ENCODE measurements at places on chromosomes 5 and 9.

DNA sequence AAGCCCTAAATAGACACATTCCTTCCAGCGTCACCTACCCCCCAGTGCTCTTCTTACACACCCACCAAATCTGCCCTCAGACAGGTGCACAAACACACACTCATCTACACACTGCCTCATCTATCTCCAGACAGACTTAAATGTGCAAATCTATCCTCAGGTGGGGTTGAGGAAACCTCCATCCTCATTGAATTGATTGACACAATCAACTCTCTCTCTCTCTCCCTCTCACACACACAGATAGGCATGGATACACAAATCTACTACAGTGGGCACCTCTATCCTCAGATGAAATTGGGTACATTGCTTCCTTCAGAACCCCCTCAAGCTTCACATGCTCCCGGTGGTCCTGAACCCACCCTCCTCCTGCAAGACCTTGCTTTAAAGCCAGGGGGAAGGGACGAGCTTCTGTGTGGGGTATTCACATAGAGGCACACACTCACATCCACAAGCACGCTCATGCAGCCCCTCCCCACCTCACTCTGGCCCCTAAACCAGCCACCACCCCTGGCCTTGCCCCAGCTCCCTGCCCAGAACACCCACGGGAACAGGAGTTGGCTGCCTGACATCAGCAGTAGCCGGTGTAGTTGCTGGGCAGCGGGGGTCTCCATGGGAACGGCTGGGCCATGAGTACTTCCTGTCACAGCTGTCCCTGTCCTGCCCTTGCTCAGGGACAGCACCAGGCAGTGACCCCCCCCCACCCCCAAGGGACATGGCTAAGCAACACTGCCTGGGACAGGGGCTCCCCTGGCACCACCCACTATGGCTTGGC, 22.8 kb downstream of the PCDH1 start:
- DNase-seq = no peak

GRCh38 chr5:173316339-173317020, 11.7 kb downstream of the STC2 start:
- DNase-seq = no peak

DNA sequence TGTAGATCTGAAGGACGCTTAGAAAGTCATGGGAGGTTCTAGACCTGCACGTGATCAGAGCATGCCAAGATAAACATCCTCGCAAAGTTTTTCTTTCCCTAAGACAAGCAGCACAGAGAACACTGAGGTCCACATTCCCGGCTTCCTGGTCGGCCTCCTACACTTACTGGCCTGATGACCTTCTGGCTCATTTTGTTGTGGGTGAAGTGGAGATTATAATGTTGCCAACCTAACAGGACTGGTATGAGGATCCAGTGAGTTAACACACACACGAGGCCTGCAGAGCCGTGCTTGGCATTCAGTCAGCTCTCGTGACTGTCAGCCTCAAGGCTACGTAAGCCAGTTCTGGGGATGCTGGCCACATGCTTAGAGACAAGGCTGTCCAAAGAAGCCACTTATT, 186.0 kb downstream of the TENT4A start:
- no peak for DNase-seq

DNA sequence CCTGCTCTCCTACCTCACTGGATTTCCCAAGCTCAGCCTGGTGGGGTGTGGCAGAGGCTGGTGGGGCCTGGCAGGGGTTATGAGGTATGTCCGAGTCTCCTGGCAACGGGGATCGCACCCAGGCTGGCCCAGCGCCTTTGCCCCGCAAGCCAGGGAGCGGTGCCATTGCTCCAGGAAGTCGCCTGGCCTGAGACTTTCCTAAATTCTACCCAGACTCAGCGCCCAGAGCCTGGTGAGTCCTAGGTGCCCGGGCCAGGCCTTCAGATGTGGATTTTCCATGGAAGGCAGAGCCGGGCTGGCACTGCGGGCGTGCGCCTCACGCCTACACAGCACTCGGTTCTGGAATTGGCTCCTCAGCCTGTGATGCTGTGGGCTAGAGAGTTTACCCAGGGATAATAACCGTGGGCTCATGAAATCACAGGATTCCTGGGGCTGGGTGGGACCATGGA, 155.4 kb upstream of the COL5A1 start:
- no peak for DNase-seq

- DNase-seq = no peak
Measured at GRCh38 chr9:98790134-98790841, 6.1 kb downstream of the ANKS6 start.

DNA sequence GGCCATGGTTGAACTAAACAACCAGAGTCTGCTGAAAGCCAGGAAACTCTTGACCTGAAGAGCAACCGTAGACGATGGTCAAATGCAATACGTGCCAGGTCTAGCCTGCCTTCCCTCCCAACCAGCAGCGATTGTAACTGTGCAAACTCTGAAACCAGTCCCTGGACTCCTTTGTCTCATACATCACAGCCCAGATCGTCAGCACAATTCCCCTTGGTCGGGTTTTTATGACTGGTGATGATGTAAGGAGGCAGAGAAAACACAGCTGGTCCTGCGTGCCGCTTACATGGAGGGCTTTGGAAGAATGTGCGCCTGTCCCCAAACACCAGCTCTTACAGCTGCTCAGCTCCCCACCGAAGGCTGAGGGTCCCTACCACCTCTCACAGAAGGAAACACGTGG, 24.6 kb downstream of the SMIM23 start:
- DNase-seq = no peak

DNA sequence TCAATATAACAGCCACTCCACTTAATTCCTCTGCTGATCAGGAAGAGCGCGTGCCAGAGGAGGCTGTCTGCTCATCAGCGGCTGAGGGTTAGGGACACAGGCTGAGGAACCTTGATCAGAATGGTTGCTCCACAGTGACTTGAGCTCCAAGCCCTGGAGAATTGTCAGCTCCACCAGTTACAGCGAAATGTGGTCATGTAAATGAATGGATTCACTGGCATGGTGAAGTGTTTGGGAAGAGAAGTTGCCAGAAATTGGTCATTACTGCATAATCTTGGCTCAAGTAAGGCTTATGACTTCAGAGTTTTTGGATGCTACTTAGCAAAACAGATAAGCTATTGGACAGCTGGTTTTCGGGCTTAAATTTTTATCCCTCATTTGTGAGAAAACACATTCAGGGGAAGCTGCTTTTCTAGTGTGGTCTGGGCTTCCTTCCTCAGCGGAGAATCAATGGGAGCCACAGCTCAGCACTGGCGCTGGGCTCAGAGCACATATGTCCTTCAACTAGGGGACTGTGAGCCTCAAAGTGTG, 65.0 kb downstream of the PRRT1B start:
- DNase-seq = no peak

DNA sequence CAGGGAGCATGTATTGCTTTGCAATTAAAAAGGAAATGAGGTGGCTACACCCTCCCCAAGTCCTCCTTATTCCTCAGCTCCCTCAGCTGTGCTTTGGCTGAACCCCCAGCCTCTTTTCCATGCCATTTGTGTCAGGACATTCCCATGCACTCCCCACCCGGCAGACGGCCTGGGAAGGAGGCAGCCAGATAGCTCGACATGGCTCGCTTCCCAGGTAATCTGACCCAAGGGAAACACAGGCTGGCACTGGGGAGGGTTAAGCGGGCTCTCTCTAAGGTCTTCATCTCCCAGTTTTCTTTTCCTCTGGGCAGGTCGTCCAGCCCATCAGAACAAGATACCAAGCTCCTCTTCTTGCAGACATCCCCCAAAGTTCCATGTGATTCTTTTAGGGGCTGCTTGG, 31.2 kb downstream of the BTNL9 start:
- no peak for DNase-seq

- DNase-seq = no peak
Measured at GRCh38 chr5:66406761-66407336, 189.3 kb upstream of the MAST4 start.

GRCh38 chr5:67085616-67086015, 111.0 kb downstream of the CD180 start:
- DNase-seq = no peak

- no peak for DNase-seq
Measured at GRCh38 chr5:130893006-130893405, 272.1 kb downstream of the HINT1 start.

DNA sequence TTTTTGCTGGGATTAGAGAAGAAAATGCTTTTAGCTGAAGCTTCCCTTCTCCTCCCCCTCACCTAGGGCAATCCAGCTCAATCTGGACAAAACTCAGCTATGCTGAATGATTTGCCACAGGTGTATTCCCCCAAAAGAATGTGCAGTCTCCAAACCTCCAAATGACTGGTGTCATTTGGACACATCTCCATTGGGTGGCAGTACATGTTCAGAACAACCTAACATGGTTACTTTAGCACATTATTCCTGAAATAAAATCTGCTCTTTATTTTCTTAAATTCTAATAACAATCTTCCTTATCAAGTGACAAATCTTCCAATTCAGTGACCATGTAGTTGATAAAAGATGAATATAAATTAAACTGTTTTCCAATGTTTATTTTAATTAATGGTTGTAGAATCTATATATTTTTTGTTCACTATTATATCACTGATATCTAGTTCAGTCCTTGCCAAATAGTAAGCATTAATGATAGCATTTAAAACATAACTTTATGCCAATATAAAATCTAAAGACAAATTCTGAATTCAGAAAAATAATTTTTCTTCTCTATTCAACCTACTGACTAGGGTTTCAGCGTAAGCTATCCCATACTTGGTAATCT, 61.3 kb upstream of the MOCS2 start:
- no peak for DNase-seq

GRCh38 chr5:40879163-40879942, 29.9 kb upstream of the C7 start:
- peak; percentile 7 for DNase-seq

DNA sequence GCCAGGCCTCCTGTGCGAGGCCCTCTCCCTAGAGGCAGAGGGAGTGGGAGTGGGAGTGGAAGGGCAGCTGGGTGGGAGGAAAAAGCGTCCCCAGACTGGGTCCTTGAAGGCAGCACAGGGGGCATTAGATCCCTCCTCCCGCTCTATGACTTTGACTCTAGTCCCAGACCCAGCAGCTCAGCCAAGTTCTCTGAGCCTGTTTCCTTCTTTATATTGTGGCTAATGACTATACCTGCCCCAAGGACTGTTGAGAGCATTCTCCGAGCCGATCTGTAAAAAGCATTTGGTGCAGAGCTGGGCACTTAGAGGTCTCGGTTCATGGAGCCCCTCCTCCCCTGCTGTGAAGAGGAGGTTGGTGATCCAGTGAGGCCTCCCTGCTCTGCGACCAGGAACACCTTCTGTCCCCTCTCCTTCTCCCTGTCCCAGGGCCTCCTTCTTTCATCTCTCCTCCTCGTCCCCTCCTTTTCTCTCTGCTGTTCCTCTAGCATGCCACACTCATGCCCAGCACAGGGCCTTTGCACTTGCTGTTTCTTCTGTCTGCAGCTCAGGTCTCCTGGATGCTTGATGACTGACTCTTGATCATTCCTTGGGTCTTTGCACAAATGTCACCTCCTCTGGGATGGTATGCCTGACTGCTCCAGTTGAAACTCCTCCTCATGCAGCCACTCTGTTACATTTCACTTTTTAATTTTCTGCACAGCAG, 23.4 kb upstream of the PSD2 start:
- no peak for DNase-seq

DNA sequence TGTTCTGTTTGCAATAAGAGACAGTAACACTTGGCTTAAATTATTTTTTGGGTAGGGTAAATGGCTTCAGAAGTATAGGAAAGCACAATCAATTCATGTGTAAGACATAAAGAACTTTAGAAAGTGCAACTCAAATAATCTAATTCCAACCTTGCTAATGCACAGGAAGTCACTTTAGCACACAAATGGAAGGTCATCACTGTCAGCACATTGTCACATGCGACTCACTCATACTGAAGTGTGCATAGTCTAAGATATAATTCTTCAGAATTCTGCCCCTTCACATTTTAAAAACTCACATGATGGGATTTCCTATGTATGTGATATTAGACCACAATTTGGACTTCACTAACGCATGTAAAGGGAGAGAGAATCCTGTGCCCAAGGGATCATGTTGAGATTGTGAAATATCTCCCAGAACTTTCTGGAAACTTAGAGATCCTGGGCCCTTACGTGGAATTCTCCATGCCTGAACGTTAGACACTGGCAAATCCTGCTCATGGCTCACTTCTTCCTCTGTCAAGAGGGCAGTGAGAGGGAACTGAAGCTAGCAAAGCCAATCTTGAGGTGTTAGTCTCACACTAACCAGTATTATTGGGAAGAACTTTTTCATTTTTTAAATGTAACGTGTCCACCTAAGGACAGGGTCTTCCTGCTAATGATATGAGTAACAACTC, 403.2 kb upstream of the PTGER4 start:
- no peak for DNase-seq

DNA sequence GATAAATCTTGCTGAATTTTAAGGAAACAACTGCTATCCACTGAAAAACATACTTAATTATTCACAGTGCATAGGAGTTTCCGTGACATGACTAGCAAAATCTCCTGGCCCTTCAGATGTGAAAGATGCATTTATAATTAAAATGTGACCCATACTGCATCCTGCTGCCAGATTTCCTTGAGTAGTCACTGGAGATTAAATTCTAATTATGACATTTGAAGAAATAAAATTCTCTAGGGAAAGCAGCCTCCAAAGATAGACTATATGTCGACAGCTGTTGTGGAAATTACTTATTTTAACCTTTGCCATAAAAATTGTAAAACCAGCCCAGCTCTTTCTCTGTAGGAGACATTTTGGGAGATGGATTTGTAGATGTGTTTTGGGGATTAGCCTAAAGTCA, 193.6 kb upstream of the SMC2 start:
- DNase-seq = no peak

GRCh38 chr5:133667217-133667616, 54.9 kb upstream of the FSTL4 start:
- no peak for DNase-seq

DNA sequence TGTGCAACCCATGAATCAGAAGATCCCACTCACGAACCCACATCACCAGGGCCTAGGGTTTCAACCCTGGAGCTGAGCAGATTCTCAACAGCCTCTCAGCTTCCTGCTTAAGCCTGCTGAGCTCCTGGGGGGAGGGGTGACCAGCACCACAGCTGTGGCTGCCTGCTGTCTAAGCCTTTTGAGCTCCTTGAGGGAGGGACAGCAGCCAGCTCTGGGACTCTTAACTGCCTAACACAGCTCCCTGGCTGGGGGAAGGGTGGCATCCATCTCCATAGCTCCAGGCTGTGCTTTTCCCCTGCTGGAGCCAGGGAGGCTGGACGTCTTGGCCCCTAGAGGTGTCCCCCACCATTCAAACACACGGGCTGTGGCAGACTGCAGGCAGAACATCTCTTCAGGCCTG, 250.3 kb downstream of the DMAC1 start:
- DNase-seq = no peak

- DNase-seq = no peak
Measured at GRCh38 chr9:122252796-122253195, 11.8 kb downstream of the RBM18 start.

- no peak for DNase-seq
Measured at GRCh38 chr9:137974746-137975526, 97.4 kb downstream of the CACNA1B start.

GRCh38 chr5:34555699-34556508, 100.2 kb upstream of the RAI14 start:
- no peak for DNase-seq

- DNase-seq = no peak
Measured at GRCh38 chr9:126752376-126752775, 52.5 kb upstream of the ZBTB43 start.

All from smooth muscle cell of the brain vasculature (primary cell).